Smooth muscle cell of the brain vasculature (primary cell): ENCODE measurements at places on chromosomes 4 and X.

DNA sequence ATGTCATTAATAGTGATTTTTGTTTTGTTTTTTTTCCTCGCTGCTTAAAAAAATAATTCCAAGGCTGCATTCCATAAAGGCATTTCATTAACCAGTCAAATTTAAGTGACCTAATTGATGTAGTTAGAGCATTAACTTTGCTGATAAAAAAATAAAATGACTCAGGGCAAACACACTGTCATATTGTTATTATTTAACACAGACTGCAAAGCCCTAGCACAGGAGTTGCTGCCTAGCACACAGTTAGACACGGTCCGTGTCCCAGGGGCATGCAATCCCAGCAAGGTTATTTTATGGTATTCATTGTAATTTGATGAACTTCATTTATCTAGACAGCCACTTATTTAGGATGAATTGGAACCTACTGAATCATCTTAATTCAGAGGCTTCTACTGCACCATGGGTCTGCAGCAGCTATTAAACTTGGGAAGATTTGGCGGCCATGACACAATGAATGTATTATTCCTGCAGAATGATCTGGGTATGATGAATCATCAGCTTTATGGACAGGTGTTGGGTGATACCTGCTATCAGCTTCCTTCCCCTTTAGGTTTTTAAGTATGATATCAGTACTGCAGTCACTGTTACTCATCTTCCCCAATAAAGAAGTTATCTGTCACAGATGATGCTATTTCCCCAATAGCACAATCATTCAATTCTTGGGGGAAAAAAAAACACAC, 182.7 kb downstream of the PPARGC1A start:
- DNase-seq: no peak

DNA sequence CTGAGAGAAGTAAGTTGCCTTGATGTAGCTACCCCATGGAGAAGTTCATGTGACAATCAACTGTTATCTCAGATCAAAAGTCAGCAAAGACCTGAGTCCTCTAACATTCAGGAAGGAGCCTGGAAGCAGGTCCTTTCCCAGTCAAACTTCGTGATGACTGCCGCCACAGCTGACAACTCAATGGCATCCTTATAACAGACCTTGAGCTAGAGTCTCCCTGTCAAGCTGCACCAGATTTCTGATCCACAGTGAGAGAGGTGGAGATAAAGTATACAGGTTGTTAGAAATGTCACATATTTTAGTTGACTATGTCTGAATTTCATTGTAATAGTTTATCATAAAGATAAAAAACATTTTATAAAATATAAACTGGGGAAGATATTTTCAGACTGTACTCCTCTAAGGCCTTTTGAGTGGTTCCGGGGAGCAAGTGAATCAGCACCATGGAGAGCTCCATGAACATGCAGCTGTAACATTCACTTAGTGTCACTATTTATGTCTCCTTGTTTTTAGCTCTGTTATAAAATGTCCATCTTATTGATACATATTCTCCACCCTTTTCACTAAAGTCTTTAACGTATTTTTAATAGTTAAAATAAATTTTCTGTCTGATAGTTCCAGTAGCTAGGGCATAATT, 1653.5 kb upstream of the AGA start:
- no peak for DNase-seq

DNA sequence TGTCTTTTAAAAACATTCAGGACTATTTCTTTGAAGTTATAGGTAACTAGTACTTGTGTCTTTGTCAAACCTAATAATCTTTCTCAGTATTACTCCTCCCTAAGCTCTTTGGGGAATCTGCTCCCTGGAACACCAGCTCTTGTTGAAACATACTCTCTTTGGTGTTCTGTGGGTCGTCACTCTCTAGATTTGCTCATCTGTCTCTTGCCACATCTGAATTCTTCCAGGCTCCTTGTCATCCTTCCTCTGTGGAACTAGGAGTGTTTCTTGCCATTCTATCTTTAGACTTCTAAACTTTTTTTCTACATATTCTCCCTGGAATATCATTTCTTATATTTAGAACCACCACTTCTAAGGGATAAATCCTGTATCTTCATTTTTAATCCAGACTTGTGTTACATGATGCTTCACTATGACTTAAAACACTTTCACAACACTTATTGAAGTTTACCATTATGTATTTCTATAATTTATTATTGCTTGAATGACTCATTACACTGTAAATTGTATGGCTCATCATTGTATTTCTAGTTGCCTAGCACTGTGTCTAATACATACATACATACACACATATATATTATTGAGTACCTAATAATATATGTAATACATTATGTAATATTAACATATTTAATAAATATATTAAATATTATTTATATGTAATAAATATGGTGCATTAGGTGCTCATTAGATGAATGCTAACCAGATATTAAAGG, 186.1 kb downstream of the TMA16 start:
- no peak for DNase-seq

DNA sequence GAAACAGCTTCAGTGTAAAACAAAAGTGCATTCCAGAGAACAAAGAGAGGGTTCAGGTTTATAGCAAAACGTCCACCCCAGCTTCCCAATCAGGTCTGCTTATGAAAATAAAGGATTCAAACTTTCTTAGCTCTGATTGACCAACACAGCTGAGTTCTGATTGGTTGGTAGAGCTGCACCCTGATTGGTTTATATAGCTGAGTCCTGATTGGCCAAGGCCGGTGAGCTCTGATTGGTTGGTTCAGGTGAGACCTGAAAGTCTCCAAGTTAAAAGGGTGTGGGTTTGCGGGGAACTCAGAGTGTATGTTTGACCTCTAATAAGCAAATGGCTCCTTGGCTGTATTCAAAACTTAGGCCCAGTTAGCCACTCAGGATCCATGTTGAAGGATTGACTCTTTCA, 20.9 kb downstream of the CLRN2 start:
- no peak for DNase-seq

GRCh38 chrX:97389761-97390192, 506.1 kb downstream of the RPA4 start:
- DNase-seq: no peak
